B cell (primary cell): ENCODE measurements at places on chromosomes 2 and 18. TPM values are rescaled to one million over a fixed set of nuclear protein-coding genes. Genes with fewer than 3 reads are reported as not detected.

ADRA2B gene
- 0.27 and 0.36 TPM in 2 replicates for total RNA-seq

NTSR2 gene
- total RNA-seq, result not detected in 2 replicates

SCYGR7 gene
- not detected in 2 replicates for total RNA-seq

TEX44 gene
- total RNA-seq, result not detected in 2 replicates

PSMA8 gene
- 0.91 and 1.0 TPM in 2 replicates for total RNA-seq

TMEM17 gene
- total RNA-seq, result not detected in 2 replicates

L3MBTL4 gene
- 11.6 and 11.9 TPM in 2 replicates for total RNA-seq

TM4SF20 gene
- total RNA-seq, result not detected in 2 replicates

CHRNA1 gene
- 0.20 TPM in 1 of 2 replicates, not detected in the other for total RNA-seq

FN1 gene
- total RNA-seq, result 0.05 TPM in 1 of 2 replicates, not detected in the other

COBLL1 gene
- 234 TPM in 2 replicates for total RNA-seq

NT5C1B gene
- total RNA-seq, result not detected in 2 replicates

CYS1 gene
- not detected in 2 replicates for total RNA-seq

DAW1 gene
- total RNA-seq, result not detected in 2 replicates

IL37 gene
- 0.79 TPM in 1 of 2 replicates, not detected in the other for total RNA-seq

LYPD6B gene
- 1.2 and 1.5 TPM in 2 replicates for total RNA-seq

SLC66A3 gene
- total RNA-seq, result 17.4 and 23.7 TPM in 2 replicates

DNER gene
- total RNA-seq, result not detected in 2 replicates

MFF gene
- total RNA-seq, result 70.4 and 75.2 TPM in 2 replicates

NAT8 gene
- total RNA-seq, result not detected in 2 replicates

CYTIP gene
- total RNA-seq, result 327 and 358 TPM in 2 replicates

EGR4 gene
- total RNA-seq, result 0.30 and 0.41 TPM in 2 replicates

GAD1 gene
- not detected in 2 replicates for total RNA-seq

HADHB gene
- 64.2 and 70.3 TPM in 2 replicates for total RNA-seq

GPC1 gene
- 2.6 and 3.3 TPM in 2 replicates for total RNA-seq

CCBE1 gene
- total RNA-seq, result not detected in 2 replicates

RAPGEF4 gene
- total RNA-seq, result 0.22 TPM in 1 of 2 replicates, not detected in the other

ALPP gene
- not detected in 2 replicates for total RNA-seq

KCNJ3 gene
- 0.58 TPM in 1 of 2 replicates, not detected in the other for total RNA-seq

IRS1 gene
- total RNA-seq, result 10.0 and 11.9 TPM in 2 replicates

DIPK1C gene
- total RNA-seq, result not detected in 2 replicates

NDUFB3 gene
- total RNA-seq, result 35.1 and 44.7 TPM in 2 replicates

CERKL gene
- not detected in 2 replicates for total RNA-seq

CBLN2 gene
- total RNA-seq, result not detected in 2 replicates

SLC19A3 gene
- not detected in 2 replicates for total RNA-seq

SLC23A3 gene
- total RNA-seq, result 15.2 and 16.6 TPM in 2 replicates

MC5R gene
- not detected in 2 replicates for total RNA-seq

OR6B2 gene
- total RNA-seq, result not detected in 2 replicates

HRH4 gene
- total RNA-seq, result 0.07 TPM in 1 of 2 replicates, not detected in the other

HTRA2 gene
- 52.2 and 52.8 TPM in 2 replicates for total RNA-seq

PASK gene
- total RNA-seq, result 144 and 184 TPM in 2 replicates

CCDC141 gene
- 42.1 and 47.5 TPM in 2 replicates for total RNA-seq
